Stimulated activated CD8-positive, alpha-beta memory T cell treated with anti-CD3 and anti-CD28 coated beads, Interleukin-7, amount 100 ng/mL, for 4 hours (primary cell): ENCODE measurements at places on chromosomes 4 and X.

- no peak for DNase-seq
Measured at GRCh38 chr4:34323549-34324320, 1920.6 kb downstream of the ARAP2 start.

DNA sequence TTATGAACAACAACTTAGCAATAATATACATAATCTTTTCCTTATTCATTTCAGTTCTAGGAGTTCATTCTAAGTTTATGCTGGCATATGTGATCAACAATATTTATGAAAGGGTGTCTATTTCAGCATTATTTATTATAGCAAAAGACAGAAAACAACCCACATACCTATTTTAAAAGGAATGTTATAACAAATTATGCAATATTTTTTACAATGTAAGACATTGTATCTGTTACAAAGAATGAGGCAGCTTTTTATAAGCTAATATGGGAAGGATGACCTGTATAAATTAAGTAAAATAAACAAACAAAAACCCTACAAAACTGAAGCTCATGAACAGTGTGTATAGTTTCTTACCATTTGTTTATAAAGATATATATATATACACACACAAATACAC lies 42.7 kb downstream of the AGTR2 start:
- no peak for DNase-seq

DNA sequence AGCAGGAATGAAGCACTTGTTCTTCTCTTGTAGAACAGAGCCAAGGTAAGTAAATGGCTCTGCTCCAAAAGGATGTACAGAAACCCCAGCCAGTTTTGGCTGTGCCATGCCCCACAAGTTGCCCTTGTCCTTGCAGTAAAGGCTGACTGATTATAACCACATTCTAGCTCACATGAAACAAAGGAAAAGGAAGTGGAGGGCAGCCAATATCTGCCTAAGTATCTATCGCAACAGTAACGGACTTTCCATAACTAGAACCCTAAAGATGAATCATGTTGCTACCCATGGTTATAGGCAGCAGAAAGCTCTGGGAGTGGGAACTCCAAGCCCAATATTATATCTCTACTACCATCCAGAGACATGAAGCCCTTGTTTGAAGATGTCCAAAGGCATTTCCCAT lies 95.7 kb downstream of the COMMD8 start:
- no peak for DNase-seq

DNA sequence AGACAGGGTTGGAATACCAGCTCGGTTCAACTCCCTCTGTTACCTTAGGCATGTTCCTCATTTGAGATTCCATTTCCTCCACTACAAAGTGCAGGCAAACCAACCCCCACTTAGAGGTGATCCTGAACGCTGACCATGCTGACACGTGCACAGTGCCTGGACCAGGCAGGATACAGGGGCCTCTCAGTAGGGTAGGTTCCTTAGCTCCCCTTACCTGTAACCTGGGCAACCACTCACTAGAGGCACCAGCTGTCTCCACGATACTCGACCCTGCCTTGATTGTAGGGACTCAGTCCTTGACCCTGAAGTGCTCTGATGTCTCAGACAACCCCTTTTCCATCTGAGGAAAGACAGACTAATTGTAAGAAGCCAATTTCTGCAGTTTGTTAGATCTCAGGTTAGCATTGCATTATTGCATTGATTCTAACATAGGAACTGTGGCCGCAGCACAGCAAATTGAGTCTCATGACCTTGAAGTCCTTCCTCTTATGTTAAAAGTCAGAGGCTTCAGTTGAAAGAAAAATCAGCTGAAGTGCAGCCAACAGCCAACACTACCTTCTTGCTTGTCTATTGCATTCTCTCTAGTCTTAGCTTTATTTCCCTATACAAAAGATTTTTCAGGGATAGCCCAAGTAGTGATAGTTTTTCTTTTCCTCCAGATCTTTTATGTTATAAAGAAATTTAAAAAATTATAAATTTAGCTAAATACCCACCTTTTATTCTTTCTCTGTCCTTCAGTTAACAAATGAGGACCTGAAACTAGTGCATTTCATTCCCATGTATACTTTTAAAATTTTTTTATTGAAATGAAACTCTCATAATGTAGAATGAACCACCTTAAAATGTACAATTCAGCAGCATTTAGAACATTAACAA lies 11.2 kb upstream of the C1QTNF7 start:
- no peak for DNase-seq

GRCh38 chr4:36123906-36124305 lies 120.4 kb downstream of the ARAP2 start:
- no peak for DNase-seq
